Peyer's patch (tissue), 4 donors: ENCODE measurements at places on chromosomes 12 and 14. TPM values are rescaled to one million over a fixed set of nuclear protein-coding genes. Genes with fewer than 3 reads are reported as not detected.

The DBX2 gene
- total RNA-seq, result not detected

The FOXM1 gene
- 6.4 TPM for total RNA-seq

The PLEKHG3 gene
- total RNA-seq, result 25.1 TPM

The PTGER2 gene
- total RNA-seq, result 4.0 TPM

The CKAP4 gene
- total RNA-seq, result 23.8 TPM

The PTPRO gene
- 1.2 TPM for total RNA-seq

The GPR84 gene
- total RNA-seq, result not detected

The CYP27B1 gene
- total RNA-seq, result not detected

The RNASE1 gene
- 131 TPM for total RNA-seq

The GLIPR1L1 gene
- not detected for total RNA-seq

The TMEM106C gene
- 326 TPM for total RNA-seq

The MYH7 gene
- total RNA-seq, result 0.19 TPM

The SUSD6 gene
- 125 TPM for total RNA-seq

The NGB gene
- total RNA-seq, result not detected

The FSCB gene
- total RNA-seq, result not detected

The CPM gene
- 45.4 TPM for total RNA-seq
